ENCODE measurements at places on chromosomes 12 and 14.

GRCh38 chr12:106112145-106112821, 26.5 kb downstream of the NUAK1 start:
- DNase-seq = no peak

DNA sequence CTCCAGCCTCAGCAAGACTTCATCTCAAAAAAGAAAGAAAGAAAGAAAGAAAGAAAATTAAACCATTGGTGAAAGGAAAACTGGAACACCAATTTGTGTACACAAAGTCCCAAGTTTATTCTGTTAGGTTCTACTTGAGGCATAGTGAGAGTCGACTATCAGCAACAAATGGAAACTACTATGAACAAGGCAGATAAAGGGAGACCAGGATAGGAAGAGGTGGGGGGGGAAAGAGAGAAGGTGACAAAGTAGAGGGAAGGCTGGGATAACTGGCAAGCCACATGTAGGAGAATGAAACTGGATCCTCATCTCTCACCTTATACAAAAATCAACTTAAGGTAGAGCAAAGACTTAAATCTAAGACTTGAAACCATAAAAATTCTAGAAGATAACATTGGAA, 25.6 kb downstream of the TFCP2 start:
- DNase-seq = no peak

GRCh38 chr12:3456809-3457208, 34.2 kb upstream of the PRMT8 start:
- no peak for DNase-seq

DNA sequence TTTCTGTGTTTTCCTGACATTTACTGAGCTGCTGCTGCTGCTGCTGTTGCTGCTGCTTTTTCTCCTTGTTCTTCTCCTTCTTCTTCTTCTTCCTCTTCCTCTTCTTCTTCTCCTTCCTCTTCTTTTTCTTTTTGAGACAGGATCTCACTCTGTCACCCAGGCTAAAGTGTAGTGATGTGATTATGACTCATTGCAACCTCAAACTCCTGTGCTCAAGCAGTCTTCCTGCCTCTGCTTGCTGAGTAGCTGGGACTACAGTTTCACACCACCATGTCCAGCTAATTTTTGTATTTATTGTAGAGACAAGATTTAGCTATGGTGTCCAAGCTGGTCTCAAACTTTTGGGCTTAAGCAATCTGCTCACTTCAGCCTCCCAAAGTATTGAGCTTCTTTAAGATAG, 95.8 kb downstream of the TMTC3 start:
- DNase-seq = no peak

- no peak for DNase-seq
Observed at GRCh38 chr14:76776428-76777251, 15.4 kb downstream of the VASH1 start.

GRCh38 chr12:2256453-2256852, 203.7 kb downstream of the CACNA1C start:
- DNase-seq = no peak

DNA sequence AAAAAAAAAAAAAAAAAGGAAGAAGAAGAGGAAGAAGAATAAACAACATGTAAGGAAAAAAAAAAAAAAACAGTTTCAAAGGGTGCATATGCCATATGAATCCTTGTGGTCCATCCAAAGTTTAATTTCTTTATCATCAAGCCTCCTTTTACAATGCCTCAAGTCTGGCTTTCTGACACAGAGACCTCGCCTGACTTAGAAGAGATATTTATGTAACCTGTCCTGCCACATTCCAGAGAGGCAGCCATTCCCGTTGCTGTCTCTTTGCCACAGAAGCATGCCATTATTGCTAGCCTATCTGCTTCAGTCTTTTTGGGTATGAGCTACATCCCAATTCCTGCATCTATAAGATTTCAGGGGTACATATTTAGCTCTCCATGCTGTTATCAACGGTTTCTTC, 596.7 kb upstream of the ATP2B1 start:
- no peak for DNase-seq

DNA sequence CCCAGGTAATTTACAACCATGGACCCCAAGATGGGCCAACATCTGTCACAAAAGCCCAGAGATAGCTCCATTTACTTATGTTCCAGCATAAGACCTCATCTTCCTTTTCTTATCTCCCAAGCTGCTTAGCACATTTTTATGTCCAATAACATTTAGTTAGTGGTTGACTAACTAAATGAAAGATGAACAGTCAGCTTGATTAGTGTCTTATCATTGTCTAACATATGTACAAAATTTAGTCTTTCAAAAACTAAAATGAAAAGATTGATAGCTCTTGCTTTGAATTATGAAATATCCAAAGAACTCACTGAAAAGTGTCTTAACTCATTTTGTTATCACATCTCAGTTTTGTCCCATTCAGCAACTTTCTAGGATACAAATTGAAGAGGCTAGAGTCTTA, 163.1 kb upstream of the EGLN3 start:
- DNase-seq = no peak

GRCh38 chr12:11875414-11875935, 195.3 kb upstream of the BCL2L14 start:
- no peak for DNase-seq

DNA sequence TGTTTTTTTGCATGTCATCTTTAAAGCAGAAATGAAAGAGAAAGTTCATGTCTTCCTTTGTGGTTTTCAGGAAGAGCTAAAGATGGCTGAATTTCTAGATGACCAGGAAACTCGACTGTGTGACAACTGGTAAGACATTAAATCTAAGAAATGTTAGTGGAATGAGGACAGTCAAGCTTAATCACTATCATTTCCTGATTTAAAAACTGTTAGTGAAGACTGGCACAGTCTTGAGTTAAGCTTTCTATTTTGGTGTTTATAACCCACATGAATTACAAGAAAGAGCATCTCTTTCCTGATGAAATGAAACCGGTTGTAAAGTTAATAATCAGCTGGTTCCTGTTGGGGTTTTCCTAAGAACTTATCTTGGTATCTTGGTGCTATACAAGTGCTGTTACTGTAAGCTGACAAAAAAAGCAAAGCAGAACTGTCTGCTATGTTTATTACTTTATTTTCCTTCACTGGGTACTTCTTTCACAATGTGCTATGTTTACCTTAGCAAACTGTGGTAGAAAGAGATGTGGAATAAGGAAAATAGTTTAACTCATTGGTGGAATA, 5.2 kb downstream of the TRAFD1 start:
- no peak for DNase-seq
